ENCODE measurements at places on chromosomes 3 and 15. TPM values are rescaled to one million over a fixed set of nuclear protein-coding genes. Genes with fewer than 3 reads are reported as not detected.

The CNTN3 gene
- 0.06 TPM for polyA plus RNA-seq

The GABRB3 gene
- polyA plus RNA-seq = 0.81 TPM

The ITIH4 gene
- polyA plus RNA-seq = 1.4 TPM

The COL8A1 gene
- polyA plus RNA-seq = 102 TPM

The CCR8 gene
- not detected for polyA plus RNA-seq

The OXTR gene
- 0.19 TPM for polyA plus RNA-seq

The GALK2 gene
- polyA plus RNA-seq = 20.7 TPM

- no peak for DNase-seq
Measured at GRCh38 chr3:113697500-113698090, 1.2 kb upstream of the USF3 start.

DNA sequence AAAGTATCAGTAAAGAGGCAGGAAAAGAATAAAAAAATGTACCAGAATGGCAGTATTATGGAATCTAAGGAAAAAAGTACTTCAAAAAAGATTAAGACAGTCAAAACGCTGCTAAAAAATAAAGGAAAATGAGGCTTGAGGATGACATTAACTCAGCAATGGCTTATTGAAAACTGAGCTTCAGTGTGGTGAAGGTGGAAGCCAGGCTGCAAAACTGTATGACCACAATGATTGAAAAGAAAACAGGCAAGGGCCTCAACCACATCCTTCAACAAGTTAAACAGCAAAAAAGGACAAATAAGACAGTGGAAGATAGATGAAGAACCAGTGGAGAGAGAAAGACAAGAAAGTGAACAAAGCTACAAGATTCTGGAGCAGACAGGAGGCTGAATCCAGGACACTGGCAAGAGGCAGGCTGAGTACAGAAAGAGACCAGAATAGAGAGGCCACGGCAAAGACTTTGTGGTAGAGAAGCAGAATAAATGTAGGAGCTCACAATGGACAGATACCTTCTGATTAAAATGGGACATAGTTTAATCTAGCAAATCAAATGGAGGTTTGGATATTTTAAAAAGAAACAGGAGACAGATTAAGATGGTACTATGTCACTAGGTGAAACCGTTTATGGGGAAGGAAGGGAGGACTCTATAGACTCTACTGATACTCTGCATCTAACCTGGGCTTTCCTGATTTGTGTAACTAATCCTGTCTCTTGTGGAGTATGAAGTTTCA lies 86.1 kb downstream of the TJP1 start:
- no peak for DNase-seq

- DNase-seq = no peak
Measured at GRCh38 chr15:83983634-83984458, 251.7 kb upstream of the GOLGA6L4 start.

DNA sequence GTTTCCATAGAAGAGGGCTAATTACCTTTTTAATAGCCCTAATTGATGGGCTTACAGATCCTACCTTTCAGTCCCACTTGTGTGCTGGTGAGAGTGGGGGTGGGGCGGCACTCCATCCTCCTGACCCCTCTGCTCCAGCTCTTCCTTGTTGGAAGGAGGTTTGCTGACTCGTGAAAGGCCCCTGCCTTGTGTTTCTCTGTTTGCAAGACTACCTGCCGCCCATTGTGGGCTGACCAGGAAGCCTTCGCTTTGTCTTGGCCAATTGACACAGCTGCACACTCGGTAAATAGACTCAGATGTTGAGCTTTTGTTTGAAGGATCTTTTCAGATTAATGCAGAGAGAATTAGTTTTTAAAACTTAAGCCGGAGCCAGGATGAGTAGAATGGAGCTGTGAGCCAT lies 197.3 kb upstream of the HES1 start:
- DNase-seq = no peak

DNA sequence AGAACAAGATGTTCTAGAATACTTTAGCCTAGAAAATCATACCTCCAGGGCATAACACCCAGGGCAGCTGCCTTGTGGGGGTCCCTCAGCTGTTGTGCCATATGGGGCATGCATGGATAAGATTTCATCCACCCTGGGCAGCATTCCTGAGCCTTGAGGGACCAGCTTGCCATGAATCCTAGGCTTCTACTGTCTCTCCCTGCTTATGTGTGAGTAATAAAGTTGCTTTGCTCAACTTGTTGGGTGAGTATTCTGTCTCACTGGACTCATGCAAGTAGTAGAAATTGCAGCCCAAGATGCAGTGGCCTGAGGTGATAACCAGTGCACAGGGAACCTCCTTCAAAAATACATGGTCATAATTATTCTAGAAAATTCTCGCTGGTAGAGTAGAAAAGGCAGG lies 52.1 kb upstream of the EPHB1 start:
- no peak for DNase-seq

DNA sequence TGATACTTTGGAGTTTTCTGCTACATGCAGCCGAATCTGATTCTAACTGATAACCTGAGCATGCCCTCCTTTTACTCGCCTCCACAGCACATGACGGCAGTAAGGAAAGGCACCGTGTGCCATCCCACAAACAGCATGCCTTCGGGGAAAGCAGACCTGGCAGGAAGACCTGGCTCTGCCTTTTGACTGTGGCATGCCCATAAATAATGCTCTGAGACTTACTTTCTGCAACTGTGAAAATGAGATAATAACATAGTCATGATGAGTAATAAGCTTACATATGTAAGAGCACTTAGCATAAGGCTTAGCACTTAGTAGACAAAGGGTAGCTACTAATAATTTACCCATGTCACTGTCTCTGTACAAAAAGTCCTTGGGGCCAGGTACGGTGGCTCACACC lies 32.9 kb downstream of the MTHFS start:
- peak; percentile 45 for DNase-seq

DNA sequence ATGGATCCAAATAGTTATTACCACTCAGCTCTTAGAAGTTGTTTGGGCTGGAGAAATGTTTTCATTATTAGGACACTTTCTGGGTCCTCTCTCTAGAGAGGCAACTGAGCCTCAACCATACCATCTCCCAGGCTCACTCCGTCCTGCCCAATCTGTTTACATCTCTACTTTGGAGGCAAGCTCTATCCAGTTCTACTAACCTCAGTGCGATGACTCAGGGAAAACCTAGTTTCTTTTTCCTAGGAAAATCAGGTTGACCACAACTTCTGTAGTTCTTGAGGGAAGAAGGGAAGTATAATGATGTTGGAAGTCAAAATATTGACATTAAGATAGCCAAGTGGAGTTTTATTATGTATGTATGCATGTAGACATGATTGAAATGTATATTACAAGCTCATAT lies 40.4 kb downstream of the LPP start:
- DNase-seq = no peak

GRCh38 chr3:138063416-138063815 lies 52.0 kb downstream of the DZIP1L start:
- DNase-seq = no peak

DNA sequence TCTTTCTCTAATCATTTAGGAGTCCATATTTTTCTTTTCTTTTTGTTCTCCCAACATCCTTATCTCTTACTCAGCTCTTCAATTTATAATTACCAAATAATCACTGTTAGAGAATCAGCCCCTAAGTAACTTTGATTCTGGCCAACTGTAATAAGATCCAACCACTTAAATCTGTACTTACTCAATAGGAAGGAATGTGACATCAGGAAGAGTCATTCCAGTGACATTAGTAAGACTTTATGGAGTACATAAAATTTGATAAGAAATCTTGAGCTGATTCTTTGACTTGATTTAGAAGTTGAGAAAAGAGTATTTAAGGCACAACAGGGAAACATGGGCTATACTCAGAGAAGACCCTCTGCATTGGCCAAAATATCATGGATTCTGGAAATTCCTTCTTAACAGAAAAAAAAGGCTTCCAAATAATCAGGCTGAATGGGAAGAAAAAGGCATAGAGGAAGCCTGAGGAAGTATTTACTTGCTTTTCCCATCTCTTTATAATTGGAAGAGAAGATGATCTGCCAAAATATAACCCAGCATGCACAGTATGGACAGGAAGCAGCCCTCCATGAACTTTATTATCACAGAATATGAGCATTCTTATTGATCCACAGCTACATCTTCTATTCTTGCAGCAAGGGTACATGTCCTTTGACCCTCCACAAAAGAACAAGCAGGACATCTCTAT lies 289.7 kb upstream of the TPRG1 start:
- peak; percentile 52 for DNase-seq

- no peak for DNase-seq
Measured at GRCh38 chr3:113138839-113139743, 72.3 kb upstream of the BOC start.

- no peak for DNase-seq
Measured at GRCh38 chr3:15120986-15121385, 22.0 kb upstream of the RBSN start.

GRCh38 chr3:104178680-104179079 lies 1188.0 kb upstream of the ALCAM start:
- DNase-seq = no peak

DNA sequence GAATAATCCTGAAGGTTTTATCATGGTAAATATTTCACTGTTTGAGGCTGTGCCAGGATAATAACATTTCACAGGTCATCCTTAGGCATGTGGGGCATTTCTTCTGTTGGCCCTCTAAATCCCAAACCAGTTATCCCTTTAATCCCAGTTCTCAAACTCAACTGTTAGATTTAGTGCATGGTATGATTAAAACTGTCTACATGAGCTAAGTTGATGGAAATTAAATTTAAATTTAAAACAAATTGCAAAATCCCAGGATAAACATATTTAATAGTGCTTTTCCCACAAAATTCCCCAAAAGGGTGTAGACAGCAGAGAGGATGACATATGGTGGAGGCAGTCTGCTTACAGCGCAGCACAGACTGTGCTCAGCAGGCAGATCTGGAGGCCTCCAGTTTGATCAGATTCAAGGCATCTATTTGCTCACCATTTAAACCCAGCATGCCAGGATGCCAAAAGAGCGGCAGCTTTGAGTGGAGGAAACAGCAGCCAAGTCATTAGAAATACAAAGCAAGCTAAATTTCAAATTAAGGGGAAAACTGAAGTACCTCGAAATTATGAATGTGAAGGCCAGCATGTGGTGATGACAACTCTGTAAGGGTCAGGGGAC lies 325.8 kb downstream of the KCNH8 start:
- DNase-seq = no peak

GRCh38 chr3:195101001-195101583 lies 169.9 kb downstream of the XXYLT1 start:
- DNase-seq = no peak

GRCh38 chr3:146493221-146493620 lies 23.9 kb upstream of the PLSCR2 start:
- no peak for DNase-seq

DNA sequence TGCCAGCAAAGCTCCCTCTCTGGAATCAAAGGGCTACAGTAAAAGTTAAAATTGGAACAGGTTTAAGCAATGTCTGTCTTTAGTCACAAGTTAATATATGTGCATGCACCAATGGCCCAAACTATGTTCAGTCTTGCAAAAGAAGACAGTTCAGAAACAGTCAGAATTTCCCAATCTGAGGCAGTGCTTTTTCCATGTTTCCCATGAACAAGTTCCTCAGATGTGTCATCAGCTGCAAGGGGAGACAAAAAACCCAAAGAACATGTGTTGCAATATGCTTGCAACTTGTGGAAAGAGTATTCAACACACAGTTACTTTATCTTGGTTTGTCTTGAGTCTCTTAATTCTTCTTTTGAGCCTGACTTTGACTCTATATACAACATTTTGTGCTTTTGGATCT lies 148.4 kb downstream of the USP13 start:
- DNase-seq = no peak

- no peak for DNase-seq
Measured at GRCh38 chr3:52231502-52232278, 6.2 kb upstream of the TLR9 start.

DNA sequence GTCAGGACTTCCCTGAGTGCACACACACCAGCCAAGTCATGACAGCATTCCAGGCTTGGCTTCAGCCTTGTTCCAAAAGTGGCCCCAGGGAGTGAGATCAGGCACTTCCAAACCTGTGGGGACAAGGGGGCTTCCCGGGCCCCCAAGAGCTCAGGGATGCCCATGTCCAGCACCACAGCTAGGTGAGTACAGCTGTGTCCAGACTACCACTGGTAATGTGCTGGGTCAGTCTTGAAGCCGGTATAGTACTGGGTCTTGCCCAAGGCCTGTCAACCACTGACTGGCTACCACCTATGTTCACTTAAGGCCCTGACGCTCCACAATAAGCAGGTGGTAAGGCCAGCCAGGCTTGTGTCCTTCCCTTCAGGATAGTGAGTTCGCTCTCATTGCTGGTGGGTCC lies 249.3 kb downstream of the UNC13C start:
- no peak for DNase-seq

- DNase-seq = no peak
Measured at GRCh38 chr3:185337231-185337816, 25.6 kb upstream of the MAP3K13 start.

- DNase-seq = no peak
Measured at GRCh38 chr3:13650210-13651056, 101.5 kb downstream of the FBLN2 start.

DNA sequence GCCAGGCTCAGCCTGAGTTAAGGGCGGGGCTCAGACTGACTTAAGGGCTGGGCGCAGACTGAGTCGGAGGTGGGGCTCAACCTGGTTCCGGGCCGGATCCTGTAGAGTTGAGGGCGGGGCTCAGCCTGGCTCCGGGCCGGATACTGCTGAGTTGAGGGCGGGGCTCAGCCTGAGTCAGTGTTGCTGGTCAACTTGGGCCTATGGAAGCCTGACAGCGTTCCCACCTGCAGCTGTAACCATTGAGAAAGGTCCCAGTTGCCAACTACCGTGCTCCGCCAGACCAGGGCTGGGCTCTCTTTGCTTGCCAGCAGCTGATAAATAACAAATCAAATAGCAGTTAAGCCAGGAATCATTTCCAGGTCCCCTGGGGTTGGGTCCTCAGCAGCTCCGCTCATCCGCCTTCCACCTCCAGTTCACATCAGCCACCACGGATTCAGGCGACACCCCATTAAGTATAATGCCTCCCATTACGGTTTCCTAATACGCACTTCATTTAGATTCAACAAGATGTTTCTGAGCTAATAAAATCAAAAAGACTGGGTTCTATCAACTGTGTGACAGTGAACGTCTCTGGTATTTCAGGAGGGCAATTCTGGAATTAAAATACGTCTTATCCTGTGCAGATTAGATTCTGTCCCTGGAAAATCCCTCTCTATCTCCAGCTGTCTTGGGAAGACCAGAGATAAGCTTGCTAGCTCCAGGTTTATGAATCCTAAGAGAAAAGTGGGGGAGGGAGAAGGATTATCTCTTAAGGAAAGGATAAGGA lies 7.3 kb downstream of the GRIP2 start:
- DNase-seq = no peak

DNA sequence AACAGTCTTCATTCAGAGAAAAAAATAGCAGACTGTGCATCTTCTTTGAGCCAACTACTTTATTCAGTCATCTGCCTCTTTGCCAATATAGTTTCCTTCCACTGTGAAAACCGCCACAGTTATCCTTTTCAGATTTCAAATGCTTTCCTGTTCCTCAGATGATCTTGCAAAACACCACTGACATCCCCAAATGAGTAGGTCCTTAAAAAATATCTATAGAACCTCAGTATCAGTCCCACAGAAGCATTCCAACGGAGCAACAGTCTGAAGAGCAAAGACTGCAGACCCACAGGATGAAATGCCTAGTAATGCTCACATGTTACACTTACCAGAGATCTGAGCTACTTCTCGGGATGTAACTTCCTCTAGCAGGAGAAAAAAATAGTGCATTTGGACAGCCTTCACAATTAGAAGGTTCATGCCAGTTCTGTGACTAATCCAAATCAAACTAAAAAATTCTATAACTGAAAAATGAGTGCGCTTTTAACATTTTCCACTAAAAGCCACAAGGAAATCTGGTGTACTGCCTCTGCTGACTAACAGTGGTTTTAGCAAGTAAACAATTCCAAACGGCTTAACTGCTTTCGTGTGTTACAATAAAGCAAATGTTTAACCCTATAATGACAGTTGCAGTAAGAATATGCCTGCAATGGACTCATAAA lies at the start of gene ANKRD28:
Gene ANKRD28 (minus strand): TSS at position 338 of the 662 bp plus-strand sequence. CDS start 1,458 bp downstream, outside the sequence.
- peak; percentile 59 for DNase-seq

- no peak for DNase-seq
Measured at GRCh38 chr3:161289174-161289573, 68.1 kb downstream of the NMD3 start.
